ENCODE measurements at places on chromosomes 6 and 20. TPM values are rescaled to one million over a fixed set of nuclear protein-coding genes. Genes with fewer than 3 reads are reported as not detected.
A peak's percentile ranks its signal among the peaks of the same experiment; 100 is the strongest.

DNA sequence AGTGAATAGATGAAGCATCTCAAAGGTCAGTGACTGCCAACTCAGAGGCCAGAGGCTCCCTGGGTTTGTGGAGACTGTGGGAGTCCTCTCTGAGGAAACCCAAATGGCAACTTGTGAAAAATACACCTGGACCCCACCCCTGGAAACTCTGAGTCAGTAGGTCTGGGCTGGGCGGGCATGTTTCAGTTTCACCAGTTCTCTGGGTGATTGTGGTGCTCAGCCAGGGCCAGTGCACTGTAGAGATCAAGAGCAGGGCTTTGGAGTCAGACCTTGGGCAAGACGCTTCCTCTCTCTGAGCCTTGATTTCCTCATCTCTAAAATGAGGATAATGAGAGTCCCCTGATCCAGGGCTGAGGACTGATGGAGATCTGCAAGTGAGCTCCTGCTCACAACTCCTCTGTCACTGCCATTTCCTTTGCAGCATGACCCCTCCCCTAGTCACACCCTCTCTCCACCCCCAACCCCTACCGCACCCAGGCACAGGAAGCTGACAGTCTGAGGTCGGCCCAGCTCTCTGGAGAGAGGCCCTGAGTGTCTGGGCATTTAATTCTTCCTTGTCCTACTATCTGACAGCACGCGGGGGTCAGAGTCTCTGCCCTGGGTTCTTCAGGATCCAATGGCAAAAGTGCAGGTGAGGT is 5.1 kb downstream of the DEF6 start:
- no peaks in the 10 kb centered on the region for H3K36me3 ChIP-seq
- H3K27ac ChIP-seq = peak overlapping the region; percentile 94
- H3K4me3 ChIP-seq = peak overlapping the region; percentile 22
- no peaks in the 10 kb centered on the region for H3K27me3 ChIP-seq
- peaks cover 70% of the 10 kb centered on the region for H3K4me1 ChIP-seq

DNA sequence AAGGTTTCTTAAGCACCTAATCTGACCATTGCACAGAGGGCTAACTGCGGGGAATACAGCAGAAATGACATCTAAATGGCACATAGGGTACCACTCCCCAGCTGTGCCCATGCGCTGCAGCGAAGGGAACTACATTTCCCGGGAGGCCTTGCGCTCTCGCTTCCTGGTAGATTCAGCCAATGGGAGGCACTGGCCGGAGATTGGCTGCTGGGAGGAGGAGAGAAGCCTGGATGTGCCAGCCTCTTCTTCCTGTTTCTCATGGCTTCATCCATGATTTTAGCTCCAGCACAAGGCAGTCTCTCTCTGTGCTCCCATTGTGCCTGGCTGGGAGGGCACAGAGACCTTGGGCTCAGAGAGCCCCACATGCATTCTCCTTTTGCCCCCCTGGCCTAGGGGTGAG is 101.7 kb upstream of the FOXA2 start:
- H3K27me3 ChIP-seq = no peaks in the 10 kb centered on the region
- H3K27ac ChIP-seq = no peak overlapping the region
- H3K36me3 ChIP-seq = no peaks in the 10 kb centered on the region
- H3K4me3 ChIP-seq = no peak overlapping the region
- no peak for DNase-seq

DNA sequence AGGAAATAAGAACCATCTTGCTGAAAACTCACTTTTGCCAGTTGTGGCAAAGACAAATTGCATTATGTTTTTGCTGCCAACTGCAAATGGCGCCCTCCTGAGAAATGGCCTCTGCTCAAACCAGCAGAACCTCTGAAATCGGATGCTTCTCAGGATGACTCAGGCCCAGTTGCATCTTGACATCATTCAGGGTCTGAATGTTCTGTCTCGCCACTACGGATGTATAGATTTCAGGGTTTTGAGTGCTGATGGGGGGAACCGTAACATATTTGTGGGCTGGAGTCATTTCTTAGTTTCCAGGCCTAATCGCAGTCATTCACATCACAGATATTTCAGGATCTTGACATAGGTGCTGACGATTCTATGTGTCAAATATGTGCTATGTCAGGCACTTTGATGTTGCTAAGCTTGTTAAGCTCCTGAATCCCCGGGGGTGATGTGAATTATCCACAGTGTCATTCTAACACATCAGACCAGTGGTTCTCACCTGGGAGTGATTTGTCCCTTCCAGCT is 207.1 kb downstream of the NFATC2 start:
- H3K4me1 ChIP-seq = no peaks in the 10 kb centered on the region
- DNase-seq = no peak

DNA sequence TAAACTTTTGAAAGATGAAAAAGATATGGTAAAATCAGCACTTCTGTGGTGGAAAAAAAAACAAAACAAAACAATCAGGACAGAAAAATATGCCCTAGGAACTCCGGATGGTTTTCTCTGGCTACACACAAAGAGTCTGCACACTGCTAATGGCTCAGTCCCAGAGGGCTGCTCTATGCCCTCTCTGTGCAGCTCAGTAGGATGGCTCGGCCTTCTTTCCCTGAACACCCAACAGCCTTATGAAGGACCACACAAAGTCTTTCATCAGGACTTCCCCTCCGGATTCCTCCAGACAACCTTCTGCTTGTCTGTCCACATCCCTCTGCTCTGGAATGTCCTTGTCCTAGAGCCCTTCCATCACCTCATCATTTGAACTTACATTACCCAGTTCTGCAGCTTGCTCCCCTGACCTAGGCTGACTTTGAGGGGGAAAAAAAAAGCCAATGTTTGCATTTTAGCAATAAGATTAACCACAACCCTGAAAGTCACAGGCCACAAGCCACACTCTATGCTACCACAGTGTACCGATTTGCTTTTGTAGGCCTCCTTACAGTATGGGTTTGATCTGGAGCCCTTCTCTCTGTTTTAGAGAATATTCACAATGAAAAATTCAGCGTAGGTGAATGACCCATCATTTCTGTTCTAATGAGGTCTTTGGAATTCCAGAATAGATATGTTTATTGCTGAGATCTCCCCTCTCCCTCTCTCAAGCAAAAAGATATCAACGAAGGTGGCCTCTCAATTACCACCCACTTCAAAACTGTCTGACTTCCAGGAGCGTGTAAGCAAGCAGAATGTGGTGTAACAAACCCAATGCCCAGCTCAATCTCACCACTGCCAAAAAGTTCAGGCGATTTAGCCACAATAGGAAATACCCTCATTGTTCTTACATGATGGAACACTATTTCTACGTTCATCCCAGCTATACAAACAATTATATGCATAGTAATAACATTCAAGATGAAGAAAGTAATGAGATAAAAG is 164.0 kb downstream of the GMDS start:
- no peak overlapping the region for H3K27ac ChIP-seq
- no peak for DNase-seq
- H3K36me3 ChIP-seq = no peaks in the 10 kb centered on the region
- no peak overlapping the region for H3K4me3 ChIP-seq

Gene EMILIN3
- total RNA-seq = 0.08 TPM

GRCh38 chr20:44609006-44609515 is 26.7 kb downstream of the PKIG start:
- H3K27ac ChIP-seq = peak overlapping the region; percentile 72
- H3K4me3 ChIP-seq = no peak overlapping the region
- H3K4me1 ChIP-seq = peaks cover 35% of the 10 kb centered on the region
- H3K36me3 ChIP-seq = no peaks in the 10 kb centered on the region

DNA sequence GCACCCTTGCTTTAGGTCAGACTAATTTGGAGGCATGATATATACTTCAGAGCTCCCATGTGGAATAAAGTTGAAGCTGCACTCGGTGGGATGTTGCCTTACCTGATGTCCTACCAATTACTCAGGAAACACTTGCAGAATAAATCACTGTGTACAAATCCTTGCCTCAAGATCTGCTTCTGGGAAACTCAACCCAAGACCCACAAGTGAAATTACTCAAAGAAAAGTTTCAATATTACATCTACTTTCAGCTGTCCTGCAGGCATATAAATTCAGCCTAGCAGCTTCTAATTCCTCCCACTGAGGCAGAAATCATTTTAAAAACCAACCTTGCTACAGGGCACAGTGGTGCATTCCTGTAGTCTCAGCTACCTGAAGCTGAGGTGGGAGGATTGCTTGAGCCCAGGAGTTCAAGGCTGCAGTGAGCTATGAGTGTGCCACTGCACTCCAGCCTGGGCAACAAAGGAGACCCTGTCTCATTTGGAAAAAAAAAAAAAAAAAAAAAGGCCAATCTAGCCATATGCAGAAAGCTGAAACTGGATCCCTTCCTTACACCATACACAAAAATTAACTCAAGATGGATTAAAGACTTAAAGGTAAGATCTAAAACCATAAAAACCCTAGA is 20.7 kb upstream of the DCDC2 start:
- no peaks in the 10 kb centered on the region for H3K27me3 ChIP-seq
- no peaks in the 10 kb centered on the region for H3K4me1 ChIP-seq
- H3K27ac ChIP-seq = no peak overlapping the region
- no peak for DNase-seq
